Activated naive CD4-positive, alpha-beta T cell treated with anti-CD3 and anti-CD28 coated beads for 36 hours (primary cell): ENCODE measurements at places on chromosomes 12 and 14.

GRCh38 chr14:94857950-94858349 lies 88.0 kb upstream of the GSC start:
- no peak for DNase-seq

- DNase-seq: no peak
These were observed 27.6 kb upstream of the NOS1 start for GRCh38 chr12:117388951-117389446.

DNA sequence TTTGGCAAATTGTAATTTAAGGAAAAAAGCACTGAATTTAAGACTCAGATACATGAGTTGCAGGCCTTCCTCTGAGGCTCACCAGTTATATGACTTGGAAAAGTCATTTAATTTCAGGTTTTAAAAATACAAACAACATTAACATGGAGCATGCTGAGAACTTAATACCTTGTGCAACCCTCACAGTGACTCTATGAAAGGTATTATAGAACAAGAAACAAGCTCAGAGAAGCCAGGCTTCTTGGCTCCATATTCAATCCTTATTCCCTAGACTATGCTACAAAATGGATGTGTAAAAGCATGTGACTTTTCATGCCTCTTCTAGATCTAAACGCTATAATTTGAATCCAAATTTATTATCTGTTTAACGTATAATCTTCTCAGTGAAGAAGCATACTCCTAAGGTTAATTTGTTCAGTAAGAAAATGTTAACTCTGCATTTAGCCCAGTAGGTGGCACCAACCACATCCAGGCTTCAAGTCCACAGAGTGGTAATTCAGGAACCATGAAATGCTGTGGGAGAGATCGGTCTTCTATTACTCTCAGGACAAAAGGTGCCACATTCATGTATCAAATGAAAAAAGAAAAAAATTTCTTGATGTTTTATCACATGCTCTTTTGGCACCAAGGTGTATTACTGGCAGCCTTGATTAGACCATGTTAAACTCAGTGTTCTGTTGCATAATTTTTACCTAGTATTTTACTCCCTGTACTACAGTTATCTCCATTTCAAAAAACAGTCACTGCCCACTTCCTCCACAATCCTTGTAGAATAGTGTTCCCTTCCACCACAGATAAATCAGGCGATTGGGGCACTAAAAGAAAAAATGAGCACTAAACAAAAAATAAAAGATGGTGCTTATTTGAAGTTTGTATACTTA lies 9.3 kb downstream of the CCDC196 start:
- peak; percentile 56 for DNase-seq

GRCh38 chr14:73633116-73634010 lies 11.4 kb upstream of the DNAL1 start:
- peak; percentile 74 for DNase-seq

- no peak for DNase-seq
These were observed 112.0 kb downstream of the SLC15A5 start for GRCh38 chr12:16165506-16165905.

- DNase-seq: no peak
These were observed 19.2 kb downstream of the VPS37B start for GRCh38 chr12:122876731-122877130.

DNA sequence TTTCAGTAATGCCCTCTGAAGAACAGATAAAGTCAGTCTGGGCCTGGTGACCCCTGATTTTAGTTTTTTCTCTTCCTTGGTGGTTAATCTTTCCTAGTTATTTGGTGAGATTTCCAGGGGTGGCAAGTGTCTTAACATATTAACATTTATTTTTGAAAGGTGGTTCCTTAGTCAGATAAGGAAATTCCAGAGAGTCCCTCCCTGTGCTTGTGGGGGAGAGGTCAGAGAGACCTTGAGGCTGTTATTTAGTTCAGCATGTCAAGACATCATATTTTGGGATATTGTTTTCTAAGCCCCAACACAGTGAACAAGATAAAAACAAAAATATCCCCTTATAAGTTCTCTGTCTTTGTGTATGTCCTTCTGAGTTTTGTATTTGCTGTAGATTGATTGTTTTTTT lies 9.5 kb upstream of the LUM start:
- no peak for DNase-seq

DNA sequence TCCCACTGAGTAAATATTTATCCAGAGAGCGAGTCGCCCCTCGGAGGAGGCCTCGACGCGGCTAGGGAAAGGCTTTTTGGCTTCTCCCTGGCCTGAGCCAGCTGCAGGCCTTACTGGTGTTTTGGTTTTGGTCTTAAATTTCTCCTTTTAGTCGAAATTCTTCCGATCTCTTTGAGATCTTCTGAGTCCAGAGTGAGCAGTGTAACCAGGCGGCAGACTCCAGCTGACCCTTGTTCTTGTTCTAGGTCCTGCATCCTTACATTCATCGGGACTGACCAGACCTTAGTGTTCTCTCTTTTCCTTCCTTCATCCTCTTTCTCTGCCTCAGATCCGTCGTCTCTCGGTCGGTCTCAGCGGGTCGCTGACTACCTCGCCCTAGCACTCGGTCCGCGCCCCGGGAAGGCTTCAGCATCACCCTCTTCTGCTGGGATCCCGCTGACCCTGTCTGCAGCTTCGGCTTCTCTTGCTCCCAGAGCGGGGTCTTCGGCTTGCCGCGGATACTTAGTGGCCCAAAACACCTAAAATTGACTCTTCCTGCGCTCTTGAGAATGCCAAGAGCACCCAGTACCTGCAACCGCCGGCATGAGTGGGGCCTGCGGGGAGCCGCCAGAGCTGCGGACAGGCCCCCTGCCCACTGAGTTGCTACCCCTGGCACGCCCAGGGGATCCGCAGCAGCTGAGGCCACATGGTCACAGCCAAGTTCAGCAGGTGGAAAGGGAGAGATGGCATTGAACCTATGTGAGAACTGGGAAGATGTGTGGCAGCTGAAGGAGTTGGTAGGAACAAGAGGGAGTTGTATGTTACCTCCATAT lies 2.4 kb upstream of the PAX9 start:
- DNase-seq: no peak

GRCh38 chr14:93035917-93036651 lies 79.6 kb downstream of the ITPK1 start:
- no peak for DNase-seq

- no peak for DNase-seq
These were observed 193.9 kb upstream of the DDHD1 start for GRCh38 chr14:53346988-53347387.

DNA sequence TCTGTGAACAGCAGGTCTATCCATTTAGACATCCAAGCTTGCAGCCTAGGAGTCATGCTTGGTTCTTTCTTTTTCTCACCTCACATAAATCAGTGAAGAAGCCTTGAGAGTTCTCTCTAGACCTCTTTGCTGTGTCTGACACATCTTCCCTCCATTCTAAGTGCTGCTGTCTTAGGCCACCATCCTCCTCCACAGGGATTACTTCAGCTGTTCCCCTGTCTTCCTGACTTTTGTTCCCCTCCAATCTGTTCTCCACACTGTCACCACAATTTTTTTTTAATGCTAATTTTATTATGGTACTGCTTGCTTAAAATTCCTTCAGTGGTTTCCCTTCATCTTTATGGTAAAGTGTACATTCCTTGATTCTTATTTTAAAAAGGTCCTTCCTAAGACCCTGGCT lies 71.8 kb downstream of the DERA start:
- DNase-seq: no peak

DNA sequence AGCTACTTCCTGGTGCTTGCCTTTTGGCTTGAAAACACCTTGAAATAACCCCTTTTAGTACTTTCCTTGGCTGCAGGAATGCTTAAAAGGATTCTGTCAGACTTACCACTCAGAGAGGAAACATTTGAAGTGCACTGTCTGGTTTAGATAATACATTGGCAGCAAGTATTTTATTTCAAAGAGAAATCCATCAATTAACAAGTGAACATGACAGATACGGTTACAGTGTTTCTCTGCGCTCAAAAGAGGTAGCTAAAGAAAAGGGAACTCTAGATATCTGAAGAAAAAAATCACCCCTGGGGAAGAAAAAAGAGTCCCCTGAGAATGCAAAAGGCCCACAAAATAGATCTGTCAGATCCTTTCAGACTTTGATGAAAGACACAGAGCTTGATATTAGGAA lies 421.9 kb downstream of the LRFN5 start:
- DNase-seq: no peak

DNA sequence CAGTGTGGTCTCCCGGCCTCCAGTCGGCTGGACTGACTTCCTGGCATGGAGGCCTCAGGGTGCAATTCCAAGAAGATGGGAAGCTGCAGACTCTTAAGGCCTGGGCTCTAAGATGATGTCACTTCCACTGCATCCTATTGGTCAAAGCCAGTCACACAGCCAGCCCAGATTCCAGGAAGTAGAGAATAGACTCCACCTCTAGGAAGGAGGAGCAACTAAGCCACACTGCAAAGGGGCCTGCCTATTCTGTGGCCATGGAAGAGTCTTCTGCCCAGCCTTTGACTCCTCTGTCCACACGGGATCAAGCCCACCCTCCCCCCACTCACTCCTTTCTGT lies 103.9 kb upstream of the RFLNA start:
- no peak for DNase-seq

DNA sequence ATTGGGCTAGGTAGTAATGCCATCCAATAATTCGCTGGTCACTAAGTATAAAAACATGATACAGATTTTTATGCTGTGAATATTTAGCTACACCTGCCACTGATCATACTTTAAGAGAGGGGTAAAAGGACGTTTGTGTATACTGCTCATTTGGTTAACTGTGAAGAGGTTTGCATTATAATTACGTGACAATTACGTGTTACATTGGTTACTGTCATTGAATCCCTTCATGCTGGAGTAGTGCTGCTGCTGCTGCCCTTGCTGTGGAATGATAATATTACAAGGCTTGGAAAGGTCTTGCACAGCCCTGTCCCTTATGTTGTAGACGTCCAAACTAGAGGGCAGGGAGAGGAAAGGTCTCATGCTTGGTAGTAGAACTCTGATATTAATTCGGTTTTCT lies 312.2 kb upstream of the ATP2B1 start:
- DNase-seq: no peak

DNA sequence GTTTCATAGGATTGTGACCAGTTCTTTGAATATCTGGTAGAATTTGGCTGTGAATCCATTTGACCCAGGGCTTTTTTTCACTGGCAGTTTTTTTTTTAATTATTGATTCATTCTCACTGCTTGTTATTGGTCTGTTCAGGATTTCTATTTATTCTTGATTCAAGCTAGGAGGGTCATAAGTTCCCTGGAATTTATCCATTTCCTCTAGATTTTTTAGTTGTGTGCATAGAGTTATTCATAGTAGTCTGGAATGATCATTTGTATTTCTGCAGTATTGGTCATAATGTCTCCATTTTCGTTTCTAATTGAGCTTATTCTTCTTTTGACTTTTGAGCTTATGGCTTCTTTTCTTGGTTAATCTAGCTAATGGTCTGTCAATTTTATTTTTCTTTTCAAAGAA lies 291.6 kb downstream of the AKAP6 start:
- no peak for DNase-seq

DNA sequence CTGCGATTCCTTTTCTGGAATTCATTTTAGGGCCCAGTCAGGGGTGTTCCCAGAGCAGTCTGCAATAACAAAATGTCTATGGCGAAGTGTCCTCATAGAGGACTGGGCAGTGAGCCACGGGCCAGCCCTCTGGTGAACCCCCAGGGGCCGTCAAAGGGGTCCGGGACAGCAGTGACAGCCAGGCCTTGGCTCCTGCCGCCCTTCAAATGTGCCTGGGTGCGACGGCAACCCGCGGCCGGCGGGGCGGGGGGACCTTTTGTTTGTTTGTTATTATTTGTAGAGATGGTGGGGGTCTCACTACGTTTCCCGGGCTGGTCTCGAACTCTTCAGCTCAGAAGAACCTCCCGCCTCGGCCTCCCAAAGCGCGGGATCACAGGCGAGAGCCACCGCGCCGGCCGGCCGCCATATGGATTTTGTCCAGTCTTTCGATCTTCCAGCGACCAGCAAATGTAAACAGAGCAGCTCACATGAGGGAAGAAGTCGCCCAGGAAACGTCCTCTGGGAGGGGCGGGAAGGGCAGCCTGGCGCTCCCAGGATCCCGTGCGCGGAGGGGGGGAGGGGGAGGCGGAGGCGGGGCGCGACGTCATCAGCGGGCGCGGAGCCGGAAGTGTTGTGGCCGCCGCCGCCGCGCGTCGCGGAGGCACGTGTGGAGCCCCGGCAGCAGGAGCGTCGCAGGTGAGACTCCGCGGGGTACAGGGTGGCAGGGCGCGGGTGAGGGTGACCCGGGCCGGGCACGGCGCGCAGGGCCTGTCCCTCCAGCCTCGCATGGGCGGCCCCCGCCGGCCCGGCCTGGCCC lies at the start of gene TRMT61A:
TRMT61A (plus strand) TSS at position 610 of the 796 bp plus-strand sequence. CDS start 783 bp downstream, outside the sequence.
- peak; percentile 79 for DNase-seq

- no peak for DNase-seq
These were observed 2.8 kb downstream of the ISCU start for GRCh38 chr12:108565146-108565545.

DNA sequence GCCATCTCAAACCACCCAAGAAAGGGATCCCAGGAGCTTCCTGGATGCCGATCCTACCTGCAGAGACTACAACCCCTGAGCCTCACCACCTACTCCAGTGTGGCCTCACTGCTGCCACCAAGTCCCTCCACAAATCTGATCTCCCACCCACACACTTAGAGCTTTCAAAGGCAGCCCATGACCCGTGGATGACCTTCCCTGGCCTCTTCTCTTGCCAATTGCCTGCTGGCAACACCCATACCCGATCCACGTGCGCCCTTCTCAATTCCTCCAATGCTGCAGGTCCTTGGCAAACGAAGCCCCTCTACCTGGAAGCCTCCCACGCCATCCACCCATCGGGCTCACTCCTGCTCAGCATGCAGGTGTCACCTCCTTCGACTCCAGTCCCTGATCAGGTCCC lies 30.7 kb downstream of the HVCN1 start:
- DNase-seq: no peak

GRCh38 chr14:32941668-32942065 lies 3.0 kb downstream of the NPAS3 start:
- no peak for DNase-seq

DNA sequence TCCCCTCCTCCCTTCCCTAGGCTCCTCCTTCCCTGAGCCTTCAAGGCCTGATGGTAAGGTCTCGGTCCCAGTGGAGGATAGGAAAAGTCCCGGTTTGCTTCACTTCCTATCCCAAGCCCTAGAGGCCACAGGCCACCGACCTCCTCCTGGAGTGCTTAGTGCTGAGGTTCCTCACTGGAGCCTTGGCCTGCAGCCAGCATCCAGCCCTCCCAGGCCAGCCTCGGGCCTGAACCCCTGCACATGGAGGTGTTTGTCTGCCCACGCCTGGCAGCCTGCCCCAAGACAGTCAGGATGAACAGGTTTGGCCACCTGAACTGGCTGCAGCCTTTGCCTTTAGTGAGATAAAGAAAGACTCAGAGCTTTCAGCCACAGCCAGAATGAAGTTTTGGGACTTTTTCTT lies 15.8 kb upstream of the KRT7 start:
- DNase-seq: no peak

- no peak for DNase-seq
These were observed 515.7 kb downstream of the VRK1 start for GRCh38 chr14:97312910-97313309.

GRCh38 chr14:96274543-96274942 lies 18.5 kb downstream of the BDKRB1 start:
- no peak for DNase-seq

GRCh38 chr14:75341620-75342019 lies 63.0 kb downstream of the FOS start:
- no peak for DNase-seq

- DNase-seq: no peak
These were observed 72.3 kb downstream of the SRGAP1 start for GRCh38 chr12:63916561-63917476.

GRCh38 chr12:21337453-21337852 lies 2.7 kb upstream of the SLCO1A2 start:
- DNase-seq: no peak
